ENCODE measurements at places on chromosomes 6 and 20.

GRCh38 chr6:33672808-33673207 is 38.7 kb downstream of the UQCC2 start:
- DNase-seq: no peak

GRCh38 chr20:16271450-16271849 is 301.8 kb downstream of the KIF16B start:
- no peak for DNase-seq

- DNase-seq: no peak
Observed at GRCh38 chr6:129793447-129793846, 67.7 kb downstream of the TMEM244 start.

- no peak for DNase-seq
Observed at GRCh38 chr6:134114918-134115714, 62.7 kb upstream of the SLC2A12 start.

GRCh38 chr6:42344756-42345155 is 107.0 kb downstream of the TRERF1 start:
- DNase-seq: no peak

DNA sequence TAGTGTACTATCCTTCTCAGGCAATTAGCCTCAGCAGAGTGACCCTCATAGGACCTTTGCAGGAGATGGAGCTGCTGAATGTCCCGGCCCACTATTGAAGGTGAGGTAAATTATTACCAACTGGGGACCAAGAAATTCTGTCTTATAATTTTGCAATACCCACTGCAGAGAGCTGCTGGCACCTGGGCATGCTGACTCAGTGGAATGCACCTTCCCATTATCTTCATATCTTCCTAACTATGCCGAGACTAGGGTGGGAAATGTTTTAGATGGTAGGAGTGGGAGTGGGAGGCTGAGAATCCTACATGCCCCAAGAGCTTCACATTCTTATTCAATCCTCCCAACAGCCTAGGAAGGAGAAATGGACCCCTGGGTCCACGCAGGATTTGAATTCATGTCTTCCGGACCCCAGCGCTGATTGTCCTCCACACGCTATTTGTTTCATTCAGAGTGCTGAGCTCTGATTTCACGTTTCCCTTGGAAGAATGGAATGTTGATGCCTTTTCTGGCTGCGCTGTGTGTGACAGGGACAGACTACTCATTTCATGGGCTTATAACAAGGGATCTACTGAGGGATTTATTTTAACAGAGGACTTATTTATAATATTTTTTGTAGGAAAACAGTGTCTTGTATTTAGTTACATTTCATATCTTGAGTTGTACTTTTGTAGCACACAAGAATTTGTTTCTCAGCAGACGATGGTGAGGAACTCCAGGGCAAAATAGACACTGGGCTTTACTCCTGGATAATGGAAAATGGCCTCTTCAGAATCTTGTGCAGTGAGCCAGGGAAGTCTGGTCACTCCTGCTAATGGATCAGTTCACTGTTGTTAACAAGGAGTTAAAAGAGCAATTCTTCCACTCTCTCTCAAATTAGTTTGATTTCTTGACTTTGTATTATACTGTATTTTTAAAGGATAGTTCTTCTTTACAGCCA is 66.4 kb downstream of the FYN start:
- DNase-seq: no peak

GRCh38 chr6:163862701-163863100 is 448.2 kb downstream of the QKI start:
- no peak for DNase-seq
